ENCODE measurements at places on chromosomes 7 and 10.
A peak's percentile ranks its signal among the peaks of the same experiment; 100 is the strongest.

DNA sequence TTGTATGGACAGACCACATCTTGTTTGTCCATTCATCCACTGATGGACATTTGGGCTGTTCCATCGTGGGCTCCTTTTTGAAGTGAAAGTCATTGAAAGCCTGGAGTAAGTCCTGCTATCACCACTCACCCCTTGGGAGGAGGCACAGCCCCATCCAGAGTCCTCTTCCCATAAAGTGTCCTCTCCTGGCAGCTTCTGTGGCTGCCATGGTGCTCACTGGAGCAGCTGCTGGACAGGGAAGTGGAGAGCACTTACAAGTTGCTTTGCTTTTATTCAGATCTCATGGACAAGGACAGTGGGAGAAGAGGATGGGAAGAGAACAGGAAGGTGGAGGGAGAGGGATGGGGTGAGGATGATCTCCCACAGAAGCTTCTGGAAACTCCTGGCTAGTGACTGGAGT, 18.5 kb upstream of the EIF5AL1 start:
- no peak for DNase-seq

DNA sequence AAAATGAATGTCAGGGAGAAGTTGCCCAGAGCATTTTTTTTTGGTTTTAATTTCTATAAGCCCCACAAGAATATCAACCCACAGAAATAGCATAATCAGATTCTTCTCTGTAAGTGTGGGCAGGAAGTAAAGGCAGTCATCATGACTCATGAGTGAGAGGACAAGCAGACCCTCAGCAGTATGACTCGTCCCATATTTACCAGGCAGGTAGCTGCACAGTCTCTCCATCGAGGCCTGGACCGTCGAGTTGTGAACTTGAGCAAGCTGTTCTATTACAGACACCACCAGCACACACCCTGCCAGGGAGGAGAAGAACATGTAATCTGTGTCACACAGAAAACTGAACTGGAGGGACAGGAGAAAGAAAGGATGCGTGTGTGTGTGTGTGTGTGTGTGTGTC, 37.8 kb downstream of the AOAH start:
- DNase-seq: peak; percentile 90

DNA sequence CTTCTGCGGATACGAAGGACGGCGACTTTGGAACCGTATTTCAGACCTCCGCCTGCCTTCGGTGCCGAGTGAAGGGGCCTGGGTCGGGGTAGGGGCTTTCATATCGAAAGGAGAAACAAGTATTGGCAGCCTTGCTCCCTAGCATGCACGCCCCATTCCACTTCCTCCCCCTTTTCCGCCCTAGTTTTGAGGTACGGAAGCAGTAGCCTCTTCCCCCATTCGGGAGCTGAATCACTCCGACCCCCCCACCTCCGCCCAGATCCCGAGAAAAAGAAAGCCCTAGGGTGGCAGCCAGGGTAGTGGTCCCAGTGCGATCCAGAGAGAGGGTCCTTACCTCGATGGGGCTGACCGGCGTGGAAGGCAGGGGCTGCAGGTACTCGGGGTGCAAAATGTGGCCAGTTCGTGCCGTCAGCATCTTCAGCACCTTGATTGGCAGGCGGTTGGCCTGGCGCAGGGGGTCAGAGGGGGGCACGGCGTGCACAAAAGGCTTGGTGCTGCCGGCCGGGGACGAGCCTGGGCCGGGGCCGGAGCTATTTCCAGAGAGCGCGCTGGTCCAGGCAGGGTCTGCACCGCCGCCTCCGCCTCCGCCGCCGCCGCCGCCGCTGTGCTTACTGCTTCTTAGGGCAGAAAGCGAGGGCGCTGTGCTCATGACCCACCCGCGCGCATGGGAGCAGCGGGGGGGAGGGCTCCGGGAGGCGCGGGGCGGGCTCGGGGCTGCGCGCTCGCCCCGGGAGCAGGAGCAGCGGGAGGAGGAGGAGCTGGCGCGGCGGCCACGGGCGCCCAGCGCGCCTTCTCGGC, 594 bp downstream of the ZNF503 start:
- no peak for DNase-seq

GRCh38 chr7:113141803-113142202, 23.4 kb upstream of the SMIM30 start:
- DNase-seq: no peak

- peak; percentile 12 for DNase-seq
Measured at GRCh38 chr7:99949645-99950228, 20.3 kb upstream of the GJC3 start.

DNA sequence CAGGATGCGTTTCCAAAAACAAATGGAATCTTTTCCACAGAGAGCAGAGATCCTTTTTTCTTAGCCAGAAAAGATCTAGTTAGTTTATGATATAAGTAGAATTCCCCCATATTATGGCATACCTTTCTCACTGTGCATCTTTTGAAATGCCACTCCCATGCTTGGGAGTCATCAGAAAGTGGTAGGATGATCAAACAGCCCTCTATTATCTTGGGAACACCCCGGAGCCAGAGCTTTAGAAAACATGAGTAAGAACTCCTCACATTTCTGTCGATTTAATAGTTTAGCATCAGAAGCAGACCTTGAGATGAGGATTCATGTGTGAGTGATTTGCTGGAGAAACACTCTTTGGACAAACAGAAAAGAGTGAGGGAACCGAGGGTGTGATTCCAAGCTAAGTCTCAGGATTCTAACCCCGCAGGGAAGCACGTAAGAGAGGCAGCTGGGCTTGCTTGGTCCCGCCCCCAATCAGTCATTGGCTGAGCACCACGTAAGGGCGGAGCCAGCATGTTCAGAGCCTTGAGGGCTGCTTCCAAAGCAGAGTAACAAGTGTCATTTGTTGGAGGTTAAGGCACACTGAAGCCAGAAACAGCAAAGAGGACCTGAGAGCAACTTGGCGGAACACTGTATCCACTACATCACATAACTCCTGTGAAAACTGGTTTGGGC, 43.7 kb upstream of the NXPH1 start:
- no peak for DNase-seq

DNA sequence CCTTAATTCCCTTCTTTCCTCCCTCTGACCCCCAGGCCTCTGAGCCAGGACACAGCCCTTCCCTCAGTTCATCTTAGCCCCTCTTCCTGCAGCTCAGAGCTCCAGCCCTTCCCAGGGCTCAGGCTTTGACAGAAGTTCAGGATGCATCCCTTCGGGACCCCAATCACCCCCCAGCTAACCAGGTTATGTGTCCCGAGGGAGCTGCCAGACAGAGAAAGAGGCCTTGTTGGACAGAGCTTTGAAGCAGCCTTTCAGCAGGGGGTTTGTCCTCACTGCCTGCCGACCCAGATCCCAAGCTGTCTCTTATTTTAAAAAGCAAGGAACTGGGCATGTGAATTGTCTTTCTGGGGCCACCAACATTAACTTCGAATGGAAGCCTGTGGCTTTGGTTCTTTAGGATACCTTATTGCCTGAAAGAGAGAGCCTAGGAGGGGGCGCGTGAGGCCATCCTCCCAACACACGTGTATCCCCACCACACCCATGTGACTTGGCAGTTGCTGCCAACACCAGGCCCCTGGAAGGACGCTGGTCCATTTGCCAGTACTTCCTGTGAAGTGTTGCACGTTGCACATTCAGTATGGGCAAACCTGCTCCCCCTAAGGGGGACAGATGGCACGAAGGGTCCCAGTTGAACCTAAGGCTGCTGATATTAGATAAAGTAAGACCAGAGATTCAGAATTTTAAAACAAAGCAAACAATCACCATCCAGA, 858 bp downstream of the CCDC136 start:
- DNase-seq: no peak

DNA sequence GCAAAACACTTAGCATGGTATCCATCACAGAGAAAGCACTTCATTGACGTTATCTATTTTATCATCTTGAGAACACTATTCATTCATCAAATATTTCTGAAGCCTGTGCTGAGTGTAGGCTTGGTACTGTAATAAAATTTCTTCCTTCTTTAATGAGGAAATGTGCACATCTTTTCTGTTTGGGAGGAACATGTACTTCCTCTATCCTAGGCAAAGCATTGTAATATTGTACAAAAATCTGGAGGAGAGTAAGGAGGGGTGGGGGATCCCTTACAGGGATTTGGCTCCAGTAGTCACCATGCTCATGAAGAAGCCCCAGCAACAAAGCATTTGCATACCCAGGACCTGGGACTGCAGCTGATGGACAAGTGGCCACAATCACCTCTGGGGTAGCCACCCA, 39.9 kb upstream of the SORCS3 start:
- no peak for DNase-seq

- peak; percentile 22 for DNase-seq
Measured at GRCh38 chr7:138278601-138279000, 181.5 kb upstream of the TRIM24 start.

DNA sequence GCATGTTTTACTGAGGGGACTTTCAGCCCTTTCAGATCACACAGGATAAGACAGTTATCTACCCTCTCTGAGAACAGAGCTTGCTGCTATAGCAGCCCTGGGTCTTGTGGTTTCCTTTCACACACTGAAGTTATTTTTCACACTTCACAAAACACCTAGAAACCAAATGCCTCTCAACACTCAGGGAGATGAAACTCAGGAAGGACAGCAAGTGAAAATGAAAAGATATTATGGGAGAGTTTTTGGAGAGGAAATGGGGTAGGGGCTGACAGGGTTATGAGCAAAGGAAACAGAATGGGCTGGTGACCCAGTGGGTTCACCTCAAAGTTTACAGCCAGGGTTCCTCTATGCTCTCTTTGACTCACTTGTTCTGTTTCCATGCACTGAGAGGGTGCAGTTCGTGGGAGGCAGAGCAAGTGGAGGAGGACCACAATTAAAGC, 17.0 kb upstream of the GIMAP2 start:
- DNase-seq: no peak

GRCh38 chr7:70374772-70375533, 757.0 kb upstream of the GALNT17 start:
- DNase-seq: no peak

- DNase-seq: no peak
Measured at GRCh38 chr7:156523447-156524048, 117.0 kb upstream of the RNF32 start.

- peak; percentile 56 for DNase-seq
Measured at GRCh38 chr10:121265360-121266123, 332.7 kb downstream of the FGFR2 start.

- no peak for DNase-seq
Measured at GRCh38 chr7:12961910-12962480, 274.6 kb downstream of the ARL4A start.

GRCh38 chr7:67311901-67312300, 315.3 kb downstream of the TYW1 start:
- DNase-seq: peak; percentile 11

DNA sequence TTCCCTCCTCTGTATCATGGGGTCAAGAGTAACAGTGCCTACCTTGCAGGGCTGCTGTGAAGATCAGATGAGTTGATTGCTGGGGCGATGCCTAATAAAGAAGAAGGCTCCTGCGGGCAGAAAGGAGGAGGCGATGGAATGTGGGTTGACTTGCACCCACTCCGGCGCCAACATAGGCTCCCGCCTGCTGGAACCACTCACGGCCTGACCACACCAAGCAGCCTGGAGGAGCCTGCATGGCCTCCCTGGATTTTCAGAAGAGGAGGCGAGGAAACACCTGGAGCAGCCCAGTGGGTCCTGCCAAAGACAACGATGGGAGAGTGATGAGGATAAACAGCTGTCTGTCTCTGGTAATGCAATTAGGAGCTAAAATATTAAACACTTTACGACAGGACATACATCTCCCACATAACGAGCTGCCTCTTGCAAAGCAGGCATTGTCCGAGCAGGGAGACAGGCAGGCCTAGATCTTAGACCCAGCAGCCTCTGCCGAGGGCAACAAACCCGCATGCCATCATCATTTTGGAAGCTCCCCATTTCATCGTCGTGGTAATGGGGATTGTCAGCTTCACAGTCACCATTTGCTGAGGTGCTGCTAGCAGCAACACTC, 302.9 kb upstream of the ZMIZ1 start:
- no peak for DNase-seq

DNA sequence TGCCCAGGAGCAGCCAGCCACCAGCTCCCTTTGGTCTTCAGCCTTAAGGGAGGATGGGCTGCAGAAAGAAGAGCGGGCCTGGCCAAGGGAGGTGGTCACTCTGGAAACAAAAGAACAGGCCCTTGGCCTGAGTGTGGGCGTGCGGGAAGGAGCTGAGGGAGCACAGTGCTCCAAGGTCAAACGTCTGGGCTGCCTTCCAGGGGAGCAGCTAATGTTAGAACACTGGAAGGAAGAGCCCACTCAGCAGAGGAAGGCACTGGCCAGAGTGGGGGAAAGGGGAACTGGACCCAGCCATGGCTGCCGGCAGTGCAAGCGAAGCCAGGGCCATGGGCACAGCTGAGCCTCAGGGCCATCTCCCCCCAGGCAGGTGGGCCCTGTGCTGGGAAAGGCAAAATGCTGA, 42.7 kb downstream of the FAM53B start:
- DNase-seq: no peak

DNA sequence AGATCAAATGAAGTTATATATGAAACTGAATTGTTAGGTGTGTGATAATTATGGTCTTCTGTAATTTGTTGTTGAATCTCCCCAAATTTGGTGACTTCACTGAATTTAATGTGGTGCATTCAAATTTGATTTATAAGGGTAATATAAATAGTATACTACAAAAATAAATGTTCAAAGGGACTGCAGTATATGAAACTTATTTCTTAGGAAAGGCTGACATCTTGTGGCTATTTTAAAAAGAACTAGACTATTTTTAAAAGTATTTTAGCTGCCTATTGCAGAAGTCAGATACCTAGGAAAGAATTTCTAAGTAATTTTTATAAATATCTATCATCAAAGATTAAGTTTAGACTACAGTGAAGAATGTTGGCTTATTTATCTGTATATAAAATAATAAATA, 36.6 kb downstream of the ATRNL1 start:
- DNase-seq: peak; percentile 44

- DNase-seq: peak; percentile 75
Measured at GRCh38 chr7:137992104-137992549, 9.8 kb downstream of the CREB3L2 start.

GRCh38 chr7:79137942-79138341, 315.5 kb downstream of the MAGI2 start:
- no peak for DNase-seq

- DNase-seq: no peak
Measured at GRCh38 chr10:130423455-130424305, 287.5 kb downstream of the GLRX3 start.

DNA sequence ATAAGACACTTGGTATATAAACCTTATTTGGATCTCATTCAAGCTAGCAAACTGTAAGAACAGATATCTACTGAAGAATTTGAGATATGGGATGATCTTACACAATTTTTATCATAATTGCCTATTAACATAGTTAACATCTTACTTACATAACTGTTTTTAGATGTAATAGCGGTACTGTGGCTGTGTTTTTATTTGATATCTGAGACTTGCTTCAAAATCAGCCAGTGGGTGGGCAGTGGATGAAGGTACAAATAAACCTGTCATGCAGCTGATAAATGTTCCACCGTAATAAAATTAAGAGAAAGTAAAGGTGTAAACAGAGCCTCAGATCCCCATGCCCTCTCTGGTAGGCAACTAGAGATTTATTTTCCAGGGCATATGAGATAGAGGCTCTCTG, 28.4 kb upstream of the PTPRN2 start:
- DNase-seq: no peak

DNA sequence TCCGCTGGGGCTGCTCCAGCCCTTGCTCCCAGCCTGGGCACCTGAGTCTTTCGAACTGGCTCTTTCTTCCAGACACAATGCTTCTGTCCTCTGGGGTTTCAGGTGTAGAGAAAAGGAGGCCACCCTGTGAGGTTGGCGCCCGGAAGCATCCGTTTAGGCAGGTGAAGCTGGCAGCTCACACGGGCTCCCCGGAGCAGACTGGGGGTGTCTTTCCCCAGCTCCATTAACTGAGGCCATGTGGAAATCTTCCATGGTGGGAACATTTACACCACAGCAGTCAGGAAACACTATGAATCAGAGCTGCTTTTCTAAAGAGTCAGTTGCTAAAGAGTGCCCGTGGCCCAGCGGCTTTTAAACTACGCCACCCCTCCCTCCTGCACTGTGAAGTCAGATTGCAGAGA, 29.2 kb downstream of the PRKAG2 start:
- DNase-seq: peak; percentile 9

Data from bronchial epithelial cell (primary cell).